ENCODE measurements at places on chromosomes 7 and 10.

- DNase-seq, result no peak
Observed at GRCh38 chr7:2441430-2442058, 34.7 kb downstream of the GRIFIN start.

DNA sequence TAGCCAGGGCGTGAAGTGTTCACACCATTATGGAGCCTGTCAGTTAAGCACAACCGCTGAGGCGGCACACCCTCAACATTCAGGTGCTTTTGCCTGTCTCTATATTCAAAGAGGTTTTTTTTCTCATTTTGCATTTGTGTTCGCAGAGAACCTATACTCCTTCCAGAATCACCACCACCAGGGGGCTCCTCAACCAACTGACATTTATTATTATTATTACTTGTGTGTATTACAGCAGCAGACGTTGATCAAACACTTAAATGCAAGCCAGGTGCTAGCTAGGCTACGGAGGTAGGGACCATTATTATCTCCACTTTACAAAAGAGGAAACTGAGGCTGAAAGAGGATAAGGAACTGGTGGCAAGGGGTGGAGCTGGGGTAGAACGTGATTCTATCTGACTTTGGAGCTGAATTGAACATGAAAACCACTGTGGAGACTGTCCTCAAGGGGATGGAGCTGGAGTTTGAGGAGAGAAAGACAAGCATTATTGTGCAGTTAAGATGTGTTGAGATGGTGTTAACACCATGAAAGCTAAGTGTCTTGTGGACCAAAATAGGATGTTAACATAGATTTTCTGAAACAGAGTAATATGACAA, 133.8 kb upstream of the PLXNA4 start:
- no peak for DNase-seq

- no peak for DNase-seq
Observed at GRCh38 chr10:3748484-3748883, 36.5 kb downstream of the KLF6 start.

DNA sequence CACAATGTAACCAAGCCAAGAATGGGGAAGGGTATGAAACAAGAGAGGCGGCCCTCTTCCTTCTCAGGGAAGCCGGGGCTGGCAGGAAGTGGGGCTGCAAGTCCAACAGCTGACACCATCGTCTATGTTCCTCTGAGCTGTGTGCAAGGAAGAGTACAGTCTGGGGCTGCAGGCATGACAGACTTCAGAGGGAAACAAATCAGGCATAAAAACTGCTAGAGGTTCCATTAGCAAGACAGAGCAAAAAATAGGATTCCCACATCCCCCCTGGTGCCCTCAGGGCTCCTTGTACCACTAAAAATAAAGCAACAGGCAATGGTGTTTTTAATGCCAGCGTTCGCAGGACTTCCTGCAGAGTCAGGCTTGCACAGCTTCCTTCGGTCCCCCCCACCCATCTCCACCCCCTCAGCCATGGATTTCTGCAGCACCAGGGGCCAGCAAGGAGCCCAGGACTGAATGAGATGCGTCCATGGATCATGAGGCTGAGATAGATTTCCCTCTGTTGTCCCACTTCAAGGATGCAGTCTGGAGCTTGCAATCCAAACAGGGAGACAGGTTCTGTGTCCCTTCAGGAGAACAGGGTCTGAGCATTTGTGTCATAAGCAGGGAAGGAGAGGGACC, 34.6 kb downstream of the KCNMA1 start:
- no peak for DNase-seq

- DNase-seq, result no peak
Observed at GRCh38 chr10:5534051-5534821, 9.5 kb downstream of the CALML3 start.

GRCh38 chr10:86636311-86636710, 18.0 kb upstream of the OPN4 start:
- no peak for DNase-seq

DNA sequence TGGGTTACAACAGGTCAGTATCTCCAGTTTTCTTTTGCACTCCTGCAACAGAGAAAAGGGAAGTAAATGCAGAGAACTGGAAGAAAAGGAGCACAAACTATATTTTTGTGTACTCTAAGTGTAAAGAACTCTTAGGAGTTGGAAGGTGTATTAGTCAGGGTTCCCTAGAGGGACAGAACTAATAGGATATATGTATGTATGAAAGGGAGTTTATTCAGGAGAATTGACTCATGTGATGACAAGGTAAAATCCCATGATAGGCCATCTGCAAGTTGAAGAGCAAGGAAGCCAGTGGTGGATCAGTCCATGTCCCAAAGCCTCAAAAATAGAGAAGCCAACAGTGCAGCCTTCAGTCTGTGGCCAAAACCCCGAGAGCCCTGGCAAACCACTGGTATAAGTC, 22.6 kb upstream of the RAB18 start:
- DNase-seq, result no peak

DNA sequence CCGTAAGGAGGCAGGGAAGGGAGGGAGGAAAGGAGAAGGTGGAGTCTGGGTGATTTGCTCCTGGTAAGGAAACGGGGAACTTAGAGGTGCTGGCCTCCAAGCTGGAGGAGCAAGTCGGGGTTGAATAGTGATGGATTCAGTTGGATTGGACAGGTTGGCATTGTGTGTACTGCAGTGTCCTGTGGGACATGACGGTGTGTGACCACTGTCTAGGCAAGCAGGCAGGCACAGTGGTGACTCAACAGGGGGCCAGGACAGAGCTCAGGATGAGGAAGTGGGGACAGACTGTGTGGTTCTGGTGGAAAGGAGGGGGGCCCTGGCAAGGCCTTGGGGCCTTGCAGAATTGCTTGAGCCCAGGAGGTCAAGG, 48.8 kb downstream of the COL26A1 start:
- DNase-seq, result no peak

DNA sequence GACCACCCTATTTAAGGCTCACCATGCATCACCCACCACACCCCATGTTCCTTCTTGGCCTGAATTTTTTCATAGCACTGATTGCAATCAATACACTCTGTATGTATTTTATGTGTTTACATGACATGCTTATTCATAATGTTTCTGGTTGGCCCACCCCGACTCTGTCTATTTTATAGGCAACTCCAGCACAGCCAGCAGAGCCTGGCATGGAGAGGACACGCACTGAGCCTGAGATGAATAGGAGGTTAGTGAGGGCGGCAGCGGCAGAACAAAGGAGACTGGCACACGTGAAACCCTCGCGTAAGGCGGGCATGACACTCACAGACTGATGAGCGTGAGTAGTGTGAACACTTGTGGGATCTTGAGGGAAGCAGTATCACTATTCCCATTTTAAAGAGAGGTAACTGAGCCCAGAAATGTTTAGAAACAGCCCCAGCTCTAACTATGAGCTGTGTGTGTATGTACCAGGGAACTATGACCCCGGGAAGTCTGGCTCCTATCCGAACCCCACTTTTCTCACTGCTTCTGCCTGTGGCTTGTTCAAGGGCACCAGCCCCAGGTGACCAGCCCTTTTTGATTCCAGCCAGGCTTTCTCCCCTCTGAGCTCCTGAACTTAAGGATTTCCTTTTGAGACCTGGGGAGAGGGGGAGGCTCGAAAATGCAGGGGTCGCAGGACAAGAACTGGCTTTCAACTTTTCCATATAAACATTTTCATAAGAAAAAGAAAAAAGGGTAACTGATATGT, 113.3 kb downstream of the ARHGAP22 start:
- no peak for DNase-seq

DNA sequence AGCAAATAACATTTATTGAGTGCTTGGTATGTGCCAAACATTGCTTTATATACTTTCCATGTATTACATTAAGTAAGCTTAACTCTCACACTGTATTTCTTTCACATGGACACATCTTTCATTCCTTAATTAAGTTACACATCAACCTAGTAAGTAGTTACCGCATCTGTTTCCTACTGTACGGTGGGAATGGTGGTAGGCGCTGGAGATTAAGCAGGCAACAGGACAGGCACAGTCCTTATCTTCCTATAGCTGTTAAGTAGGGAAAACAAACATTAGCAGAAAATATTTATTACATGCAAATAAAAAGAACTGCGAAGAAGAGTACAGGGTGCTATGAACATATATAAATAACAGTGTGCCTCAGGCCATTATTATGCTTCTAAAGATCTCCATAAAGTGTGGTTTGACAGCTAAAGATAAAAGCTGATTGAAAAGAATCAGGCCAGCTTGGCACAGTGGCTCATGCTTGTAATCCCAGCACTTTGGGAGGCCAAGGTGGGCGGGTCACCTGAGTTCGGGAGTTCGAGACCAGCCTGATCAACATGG, 105.0 kb downstream of the SUGCT start:
- no peak for DNase-seq

- DNase-seq, result no peak
Observed at GRCh38 chr10:89655722-89656121, 10.7 kb upstream of the PANK1 start.

DNA sequence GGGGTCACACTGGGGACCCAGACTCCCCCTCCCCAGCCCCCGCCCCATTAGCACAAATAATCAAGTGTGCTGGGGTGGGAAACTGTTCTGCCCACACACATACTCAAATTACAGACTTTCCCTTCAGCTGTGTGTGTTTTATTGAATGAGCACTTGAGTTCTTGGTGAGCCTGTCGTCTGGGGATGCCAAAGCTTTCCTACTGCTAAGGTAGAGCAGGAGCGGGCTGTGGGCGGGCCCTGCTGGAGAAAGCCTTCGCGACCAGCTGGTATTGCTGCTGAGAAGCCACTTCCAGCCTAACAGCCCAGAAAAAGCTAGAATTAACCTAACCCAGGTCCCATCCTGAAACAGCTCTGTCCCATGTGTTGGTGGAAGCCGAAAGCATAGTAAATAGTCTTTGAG, 87.0 kb upstream of the KMT2E start:
- DNase-seq, result no peak

- DNase-seq, result no peak
Observed at GRCh38 chr10:28366994-28367393, 64.1 kb upstream of the MPP7 start.

- DNase-seq, result no peak
Observed at GRCh38 chr7:81005254-81005653, 86.4 kb upstream of the SEMA3C start.

GRCh38 chr7:14834456-14834855, 68.1 kb downstream of the DGKB start:
- no peak for DNase-seq

DNA sequence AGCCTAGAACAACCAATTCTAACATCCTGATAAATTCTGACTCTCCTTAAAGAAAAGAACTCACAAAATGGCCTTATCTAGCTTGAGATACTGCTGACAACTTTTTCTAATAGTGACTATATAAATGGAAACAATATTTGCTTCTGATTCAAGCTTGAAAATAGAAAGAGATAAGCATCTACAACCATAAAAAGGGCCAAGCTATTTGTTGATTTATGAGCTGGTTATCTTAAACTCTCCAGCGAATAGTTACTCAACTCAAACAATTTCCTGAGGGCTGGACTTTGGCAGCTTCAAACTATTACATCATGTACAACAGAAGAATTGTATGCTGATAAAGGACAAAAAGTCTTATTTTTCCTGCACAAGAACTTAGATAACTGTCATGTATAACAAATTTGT, 4.6 kb downstream of the USP54 start:
- DNase-seq, result no peak

- DNase-seq, result no peak
Observed at GRCh38 chr7:56062382-56062781, 1.7 kb upstream of the SUMF2 start.

DNA sequence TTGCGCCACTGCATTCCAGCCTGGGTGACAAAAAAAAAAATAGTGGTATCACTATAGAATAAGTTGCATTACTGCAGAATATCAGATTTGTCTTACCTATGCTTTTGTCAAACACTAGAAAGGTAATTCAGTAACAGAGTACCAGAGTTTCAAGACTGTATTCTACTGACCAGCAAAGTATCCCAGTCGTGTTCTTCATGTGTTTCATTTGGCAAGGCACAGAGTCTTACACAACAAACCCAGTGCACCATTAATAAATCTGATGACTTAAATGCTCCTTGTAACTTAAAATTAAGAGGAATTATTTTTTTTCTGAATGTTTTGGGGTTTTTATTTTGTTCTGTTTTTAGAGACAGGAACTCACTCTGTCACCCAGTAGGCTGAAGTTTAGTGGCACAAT, 34.4 kb upstream of the PBLD start:
- DNase-seq, result no peak

DNA sequence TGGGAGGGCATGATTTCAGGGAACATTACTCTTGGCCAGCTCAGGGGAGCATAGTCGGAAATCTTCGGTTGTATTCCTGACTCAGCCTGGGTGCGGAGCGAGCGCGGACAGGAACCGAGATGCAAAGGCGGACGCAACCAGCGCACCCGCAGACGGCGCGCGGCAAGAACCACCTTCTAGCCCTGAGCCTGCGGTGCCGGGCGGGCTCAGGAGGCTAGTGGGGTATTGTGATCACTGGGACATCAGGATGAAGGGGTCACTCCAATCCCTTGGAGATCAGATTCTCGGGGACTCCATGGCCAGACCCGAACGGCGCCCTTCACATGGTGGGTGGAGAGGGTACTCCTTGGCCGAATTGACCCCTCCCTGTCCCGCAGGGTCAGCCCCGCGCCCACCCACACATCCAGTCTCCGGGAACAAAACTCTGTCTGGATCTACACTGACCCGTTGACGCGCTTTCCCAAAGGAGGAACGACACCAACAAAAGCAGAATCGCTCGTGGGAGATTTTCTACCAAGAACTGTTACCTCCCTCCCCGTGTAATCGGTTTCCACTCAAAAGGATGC, 730.5 kb downstream of the ZWINT start:
- DNase-seq, result no peak

GRCh38 chr7:43588477-43589132, 5.7 kb downstream of the STK17A start:
- DNase-seq, result no peak

DNA sequence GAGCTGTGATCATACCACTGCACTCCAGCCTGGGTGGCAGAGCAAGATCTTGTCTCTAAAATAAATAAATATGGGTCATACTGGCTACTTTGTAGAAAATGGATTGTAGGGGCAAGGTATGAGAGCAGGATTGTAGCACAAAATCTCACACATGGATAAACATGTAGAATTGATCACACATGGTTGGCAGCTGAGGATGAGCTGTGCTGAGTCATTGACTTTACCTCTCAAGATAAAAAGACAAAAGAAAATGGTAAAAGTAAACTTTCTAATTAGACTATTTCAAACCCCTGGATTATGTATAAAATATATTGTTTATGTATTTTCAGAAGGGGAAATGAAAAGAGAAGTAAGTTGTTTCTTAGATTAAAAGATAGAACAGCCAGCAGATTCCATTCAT, 69.3 kb downstream of the APBB1IP start:
- no peak for DNase-seq

GRCh38 chr10:27100813-27101347, 586 bp upstream of the ANKRD26 start:
- DNase-seq, result no peak

GRCh38 chr10:95211606-95212279, 17.7 kb downstream of the ACSM6 start:
- DNase-seq, result no peak

GRCh38 chr10:84540617-84541288, 212.4 kb downstream of the CCSER2 start:
- DNase-seq, result peak; percentile 47

- DNase-seq, result no peak
Observed at GRCh38 chr10:47351899-47352815, 4.0 kb downstream of the RBP3 start.

- no peak for DNase-seq
Observed at GRCh38 chr7:115582956-115583355, 447.6 kb downstream of the TFEC start.
